ENCODE measurements at places on chromosomes 5 and 9. TPM values are rescaled to one million over a fixed set of nuclear protein-coding genes. Genes with fewer than 3 reads are reported as not detected.

DNA sequence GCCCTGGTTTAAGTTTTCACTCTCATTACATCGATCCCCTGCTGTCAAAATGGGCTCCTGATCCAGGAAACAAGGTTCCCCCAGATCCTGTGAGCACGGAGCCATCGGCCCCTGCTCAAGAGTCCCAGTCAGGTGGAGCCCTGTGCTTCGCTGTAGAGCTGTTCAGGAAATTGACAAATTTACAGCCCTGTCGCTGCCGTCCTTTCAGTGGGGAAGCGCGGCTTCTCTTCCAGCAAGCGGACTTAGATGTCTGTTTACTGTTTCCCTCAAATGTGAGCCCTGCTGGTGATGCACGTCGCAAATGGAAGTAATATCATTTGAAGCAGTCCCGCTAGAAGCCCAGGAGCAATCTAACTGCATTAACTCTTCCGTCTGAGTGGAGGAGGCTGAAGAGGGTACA is 760.9 kb upstream of the WWC1 start:
- no peak overlapping the region for H3K27ac ChIP-seq
- H3K36me3 ChIP-seq = no peaks in the 10 kb centered on the region
- H3K4me1 ChIP-seq = no peaks in the 10 kb centered on the region
- no peaks in the 10 kb centered on the region for H3K27me3 ChIP-seq
- no peak overlapping the region for H3K4me3 ChIP-seq

- H3K36me3 ChIP-seq = no peaks in the 10 kb centered on the region
- no peak overlapping the region for H3K27ac ChIP-seq
- H3K4me1 ChIP-seq = peaks cover 21% of the 10 kb centered on the region
- no peak overlapping the region for H3K4me3 ChIP-seq
Measured at GRCh38 chr9:127051881-127052595, 70.4 kb downstream of the ANGPTL2 start.

DNA sequence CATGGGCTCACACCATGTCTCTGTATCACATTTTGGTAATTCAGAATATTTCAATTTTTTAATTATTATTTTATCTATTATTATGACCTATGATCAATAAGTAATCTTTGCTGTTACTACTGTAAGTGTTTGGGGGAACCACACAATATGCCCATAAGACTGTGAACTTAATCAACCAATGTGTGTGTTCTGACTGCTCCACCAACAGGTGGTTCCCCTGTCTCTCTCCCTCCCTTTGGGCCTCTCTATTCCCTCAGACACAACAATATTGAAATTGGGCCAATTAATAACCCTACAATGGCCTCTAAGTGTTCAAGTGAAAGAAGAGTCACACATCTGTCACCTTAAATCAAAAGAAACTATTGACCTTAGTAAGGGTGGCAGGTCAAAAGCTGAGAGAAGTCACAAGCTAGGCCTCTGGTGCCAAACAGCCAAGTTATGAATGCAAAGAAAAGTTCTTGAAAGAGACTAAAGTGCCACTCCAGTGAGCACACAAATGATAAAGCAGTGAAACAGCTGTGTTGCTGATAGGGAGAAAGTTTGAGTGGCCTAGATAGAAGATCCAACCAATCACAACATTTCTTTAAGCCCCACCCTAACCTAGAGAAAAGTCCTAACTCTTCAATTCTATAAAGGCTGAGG is 88.7 kb downstream of the DEPDC1B start:
- DNase-seq = no peak
- H3K36me3 ChIP-seq = no peaks in the 10 kb centered on the region
- H3K27ac ChIP-seq = no peak overlapping the region

Gene C5orf58
- total RNA-seq = not detected

GRCh38 chr9:86767373-86767772 is 179.9 kb downstream of the GAS1 start:
- no peaks in the 10 kb centered on the region for H3K36me3 ChIP-seq
- H3K27me3 ChIP-seq = no peaks in the 10 kb centered on the region
- no peak overlapping the region for H3K27ac ChIP-seq
- H3K4me1 ChIP-seq = no peaks in the 10 kb centered on the region
- no peak for DNase-seq
- H3K4me3 ChIP-seq = no peak overlapping the region

DNA sequence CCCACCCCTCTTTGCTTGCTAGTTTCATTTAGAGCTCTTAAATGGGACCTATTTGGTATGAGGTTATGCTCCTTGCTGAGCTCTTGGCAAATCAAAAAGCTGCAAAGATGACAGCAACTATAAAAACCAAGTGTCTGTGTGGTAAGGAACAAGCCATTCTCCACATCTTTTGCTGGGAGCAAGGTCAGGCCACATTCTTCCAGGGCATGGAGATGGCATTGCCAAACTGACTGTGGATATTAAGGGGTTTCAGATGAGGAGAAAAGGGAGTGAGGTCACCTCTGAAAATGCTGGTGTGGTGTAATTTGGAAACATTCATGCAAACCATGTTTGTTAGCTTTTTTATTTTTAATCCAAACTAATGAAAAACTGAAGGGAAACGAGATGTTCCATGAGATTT is 218.8 kb upstream of the IL12B start:
- H3K4me3 ChIP-seq = no peak overlapping the region
- H3K27me3 ChIP-seq = no peaks in the 10 kb centered on the region
- H3K4me1 ChIP-seq = no peaks in the 10 kb centered on the region

DNA sequence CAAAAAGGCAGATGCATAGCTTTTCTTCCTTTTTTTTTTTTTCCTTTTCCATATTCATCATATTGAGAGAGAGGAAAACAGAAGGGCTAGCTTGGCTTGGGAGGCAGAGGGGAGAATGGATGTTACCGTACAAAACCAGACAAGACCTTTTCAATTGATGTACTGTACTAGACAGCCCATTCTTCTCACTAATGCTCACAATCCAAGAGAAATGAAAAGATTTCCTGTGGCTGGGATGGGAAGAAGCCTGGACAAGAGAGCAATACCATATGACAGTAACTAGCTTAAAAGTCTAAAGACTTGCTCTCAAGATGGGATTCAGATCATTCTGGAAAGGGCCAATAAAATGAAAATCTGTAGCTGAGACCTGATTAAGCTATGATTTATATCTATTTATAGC is 3.4 kb downstream of the CEMIP2 start:
- H3K4me1 ChIP-seq = peaks cover 73% of the 10 kb centered on the region
- peak overlapping the region; percentile 79 for H3K4me3 ChIP-seq
- no peaks in the 10 kb centered on the region for H3K27me3 ChIP-seq
- H3K36me3 ChIP-seq = no peaks in the 10 kb centered on the region
- no peak for DNase-seq

- no peaks in the 10 kb centered on the region for H3K27me3 ChIP-seq
- no peak for DNase-seq
- H3K27ac ChIP-seq = no peak overlapping the region
- H3K36me3 ChIP-seq = no peaks in the 10 kb centered on the region
- H3K4me1 ChIP-seq = no peaks in the 10 kb centered on the region
- H3K4me3 ChIP-seq = no peak overlapping the region
Measured at GRCh38 chr9:13190040-13190439, 89.5 kb downstream of the MPDZ start.

- H3K4me3 ChIP-seq = no peak overlapping the region
- no peak overlapping the region for H3K27ac ChIP-seq
- no peaks in the 10 kb centered on the region for H3K27me3 ChIP-seq
- H3K4me1 ChIP-seq = no peaks in the 10 kb centered on the region
- DNase-seq = no peak
Measured at GRCh38 chr5:74409712-74410111, 230.8 kb downstream of the ENC1 start.

DNA sequence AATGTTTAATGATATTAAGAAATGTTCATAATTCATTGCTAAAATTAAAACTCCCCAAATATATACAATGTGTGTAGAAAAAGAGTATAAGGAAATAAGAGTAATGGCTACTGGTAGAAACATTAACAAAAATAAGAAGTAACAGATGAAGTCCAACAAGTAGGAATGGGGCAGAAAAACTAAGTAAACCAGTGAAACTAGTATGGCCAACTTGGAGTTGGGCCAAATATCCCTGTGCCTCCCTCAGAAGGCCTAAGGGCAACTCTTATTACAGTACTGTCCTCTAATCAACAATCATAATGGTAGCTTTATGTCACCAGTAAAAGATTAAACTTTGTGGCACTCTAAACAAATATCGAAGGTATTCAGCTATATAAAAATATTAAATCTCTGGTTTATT is 93.5 kb downstream of the SSBP2 start:
- no peaks in the 10 kb centered on the region for H3K27me3 ChIP-seq
- no peaks in the 10 kb centered on the region for H3K4me1 ChIP-seq
- H3K4me3 ChIP-seq = no peak overlapping the region
- H3K27ac ChIP-seq = no peak overlapping the region
- DNase-seq = no peak
- H3K36me3 ChIP-seq = no peaks in the 10 kb centered on the region

Data from CD4-positive, alpha-beta memory T cell (primary cell).